ENCODE measurements at places on chromosomes 13 and 19.

DNA sequence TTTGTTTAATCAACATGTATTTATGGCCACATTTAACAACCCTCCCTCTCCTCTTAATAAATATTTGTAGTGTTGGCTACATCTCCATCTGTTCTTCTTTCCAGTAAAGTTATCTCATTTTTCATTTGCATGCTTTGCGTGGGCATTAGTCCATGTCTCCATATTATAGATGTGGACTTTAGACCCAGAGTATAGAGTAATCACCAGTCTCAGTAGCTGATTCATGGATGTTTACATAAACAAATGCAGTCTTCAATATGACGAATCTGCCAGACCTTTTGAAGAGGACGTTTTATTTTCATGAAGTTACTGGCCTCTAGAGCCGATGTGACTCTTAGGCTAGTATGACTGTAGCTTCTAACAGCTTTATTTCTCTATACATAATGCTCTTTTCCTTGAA is 1546.2 kb downstream of the OLFM4 start:
- DNase-seq = no peak

DNA sequence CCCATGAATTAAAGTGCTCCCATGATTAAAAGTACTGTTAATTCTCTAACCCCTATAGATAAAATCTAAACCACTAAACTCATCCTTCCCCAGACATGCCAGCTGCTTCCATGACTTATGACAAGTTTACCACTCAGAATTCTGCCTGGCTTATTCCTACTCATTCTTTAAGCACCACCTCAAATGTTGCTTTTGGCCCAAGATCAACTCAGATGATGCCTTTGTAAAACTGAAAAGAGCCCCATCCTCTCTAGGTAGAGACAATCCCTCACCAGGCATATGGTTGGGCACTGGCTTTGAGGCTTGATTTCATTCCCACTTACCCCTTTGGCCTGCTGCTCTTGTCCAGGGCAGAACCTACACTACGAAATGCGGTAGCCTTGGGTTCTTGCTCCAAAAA is 250.0 kb downstream of the DNAJC15 start:
- no peak for DNase-seq

DNA sequence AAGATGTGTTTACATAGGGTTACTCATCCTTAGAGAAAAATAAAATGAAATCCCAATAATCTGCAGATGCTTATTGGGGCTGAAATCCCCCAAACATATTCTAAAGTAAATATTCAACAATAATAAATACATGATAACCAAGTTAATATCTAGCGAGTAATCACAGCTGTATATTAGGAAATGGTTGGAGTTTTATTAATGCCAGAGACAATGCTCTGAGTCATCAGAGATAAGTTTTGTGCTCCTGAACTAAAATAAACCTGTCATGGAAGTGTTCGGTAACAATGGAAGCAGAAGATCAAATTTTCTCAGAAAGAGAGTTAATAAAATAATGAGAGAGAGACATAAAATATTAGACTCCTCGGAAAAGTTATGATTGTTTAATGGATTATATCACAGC is 31.4 kb downstream of the FLT1 start:
- no peak for DNase-seq

GRCh38 chr19:30708416-30709178 is 336.4 kb downstream of the ZNF536 start:
- no peak for DNase-seq

DNA sequence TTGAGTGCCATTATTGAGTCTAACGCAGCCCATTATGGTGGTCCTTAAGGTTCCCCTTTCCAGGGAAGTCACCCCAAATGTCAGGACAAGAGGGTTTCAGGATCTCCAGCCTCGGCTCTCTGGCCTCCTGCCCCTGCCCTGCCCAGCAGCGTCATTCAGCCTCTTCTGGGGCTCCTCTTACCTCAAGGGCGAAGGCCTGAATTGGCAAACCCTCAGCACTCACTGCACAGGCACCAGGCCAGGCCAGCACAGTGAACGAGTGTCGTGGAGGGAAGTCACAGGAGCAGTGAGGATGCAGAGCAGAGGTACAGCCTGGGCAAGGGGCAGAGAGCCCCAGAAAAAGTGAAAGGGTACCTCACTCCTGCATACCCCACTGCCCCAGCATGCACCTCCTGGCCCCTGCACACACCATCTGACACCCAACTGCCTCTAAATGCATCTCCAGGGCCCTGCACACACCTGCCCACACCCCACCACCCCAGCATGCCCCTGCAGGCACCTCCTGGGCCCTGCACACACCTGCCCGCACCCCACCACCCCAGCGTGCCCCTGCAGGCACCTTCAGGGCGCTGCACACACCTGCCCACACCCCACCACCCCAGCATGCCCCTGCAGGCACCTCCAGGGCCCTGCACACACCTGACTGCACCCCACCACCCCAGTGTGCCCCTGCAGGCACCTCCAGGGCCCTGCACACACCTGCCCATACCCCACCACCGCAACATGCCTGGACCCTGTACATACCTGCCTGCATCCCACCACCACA is 19.8 kb downstream of the SLC25A42 start:
- no peak for DNase-seq

GRCh38 chr19:42124386-42124901 is 7.8 kb downstream of the POU2F2 start:
- no peak for DNase-seq

DNA sequence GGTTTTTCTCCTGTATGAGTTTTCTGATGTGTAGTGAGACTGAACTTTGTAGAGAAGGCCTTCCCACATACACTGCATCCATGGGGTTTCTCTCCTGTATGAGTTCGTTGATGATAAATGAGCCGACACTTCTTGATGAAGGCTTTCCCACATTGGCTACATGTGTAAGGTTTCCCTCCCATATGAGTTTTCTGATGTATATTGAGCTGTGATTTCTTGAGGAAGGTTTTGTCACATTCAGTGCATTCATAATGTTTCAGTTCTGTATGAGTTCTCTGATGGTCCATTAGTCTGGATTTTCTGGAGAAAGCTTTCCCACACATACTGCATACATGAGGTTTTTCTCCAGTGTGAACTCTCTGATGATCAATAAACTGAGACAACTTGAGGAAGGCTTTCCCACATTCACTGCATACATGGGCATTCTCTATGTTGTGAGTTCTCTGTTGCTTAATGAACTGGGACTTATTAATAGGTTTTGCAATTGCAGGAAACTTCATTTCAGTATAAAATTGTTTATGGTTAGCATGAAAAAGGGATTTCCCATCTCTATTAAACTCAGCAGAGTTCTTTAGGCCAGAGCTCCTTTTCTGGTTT is 7.5 kb upstream of the ZNF350 start:
- no peak for DNase-seq

GRCh38 chr19:2027361-2027760 is 11.8 kb upstream of the BTBD2 start:
- no peak for DNase-seq

GRCh38 chr13:27562457-27562856 is 57.9 kb downstream of the LNX2 start:
- DNase-seq = no peak

GRCh38 chr13:103104340-103104739 is 38.1 kb upstream of the SLC10A2 start:
- no peak for DNase-seq

Data from GDM1 (cell line).